Activated gamma-delta T cell treated with anti-CD3 and anti-CD28 coated beads, Interleukin-2, amount 50 U/mL, for 16 hours (primary cell): ENCODE measurements at places on chromosomes 2 and 18.

DNA sequence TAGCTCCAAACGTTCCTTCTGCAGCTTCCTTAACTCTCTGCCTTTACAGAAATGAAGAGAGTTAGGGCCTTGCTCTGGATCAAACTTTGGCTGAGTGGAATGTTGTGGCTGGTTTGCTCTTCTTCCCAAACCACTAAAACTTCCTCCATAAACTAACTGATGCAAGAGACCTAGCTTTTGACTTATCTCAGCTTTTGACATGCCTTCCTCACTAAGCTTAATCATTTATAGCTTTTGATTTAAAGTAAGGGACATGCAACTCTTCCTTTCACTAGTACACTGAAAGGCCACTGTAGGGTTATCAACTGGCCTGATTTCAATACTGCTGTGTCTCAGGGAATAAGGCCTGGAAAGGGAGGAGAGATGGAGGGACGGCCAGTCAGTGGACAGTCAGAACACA lies 8.3 kb downstream of the PXDN start:
- DNase-seq: no peak

DNA sequence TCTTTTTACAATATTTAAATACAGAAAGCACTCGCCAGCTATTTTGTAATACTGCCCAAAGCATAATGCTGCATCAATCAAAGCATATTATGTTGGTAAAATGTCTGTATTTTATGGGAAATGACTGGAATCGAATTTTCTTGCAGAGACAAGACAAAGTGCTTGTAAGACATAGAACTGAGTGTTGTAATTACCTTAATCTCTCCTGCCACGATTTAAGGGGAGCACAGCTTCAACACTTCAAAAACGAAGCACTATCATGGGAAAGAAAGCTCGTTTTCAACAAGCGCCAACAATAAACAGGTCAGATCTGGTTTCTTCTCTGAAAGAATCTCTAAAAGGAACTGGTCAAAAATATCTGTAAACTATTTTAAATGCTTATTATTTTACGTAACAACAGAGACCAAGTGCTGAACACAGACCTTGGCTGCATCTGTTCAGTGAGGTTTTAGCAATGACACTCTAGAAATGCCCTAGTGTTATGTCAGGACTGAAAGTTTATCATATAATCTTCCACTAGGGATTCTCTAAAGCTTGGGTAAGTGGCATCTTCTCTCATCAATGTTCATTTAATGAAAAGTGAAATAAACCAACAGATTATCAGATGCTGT lies 19.0 kb downstream of the RND3 start:
- DNase-seq: no peak

DNA sequence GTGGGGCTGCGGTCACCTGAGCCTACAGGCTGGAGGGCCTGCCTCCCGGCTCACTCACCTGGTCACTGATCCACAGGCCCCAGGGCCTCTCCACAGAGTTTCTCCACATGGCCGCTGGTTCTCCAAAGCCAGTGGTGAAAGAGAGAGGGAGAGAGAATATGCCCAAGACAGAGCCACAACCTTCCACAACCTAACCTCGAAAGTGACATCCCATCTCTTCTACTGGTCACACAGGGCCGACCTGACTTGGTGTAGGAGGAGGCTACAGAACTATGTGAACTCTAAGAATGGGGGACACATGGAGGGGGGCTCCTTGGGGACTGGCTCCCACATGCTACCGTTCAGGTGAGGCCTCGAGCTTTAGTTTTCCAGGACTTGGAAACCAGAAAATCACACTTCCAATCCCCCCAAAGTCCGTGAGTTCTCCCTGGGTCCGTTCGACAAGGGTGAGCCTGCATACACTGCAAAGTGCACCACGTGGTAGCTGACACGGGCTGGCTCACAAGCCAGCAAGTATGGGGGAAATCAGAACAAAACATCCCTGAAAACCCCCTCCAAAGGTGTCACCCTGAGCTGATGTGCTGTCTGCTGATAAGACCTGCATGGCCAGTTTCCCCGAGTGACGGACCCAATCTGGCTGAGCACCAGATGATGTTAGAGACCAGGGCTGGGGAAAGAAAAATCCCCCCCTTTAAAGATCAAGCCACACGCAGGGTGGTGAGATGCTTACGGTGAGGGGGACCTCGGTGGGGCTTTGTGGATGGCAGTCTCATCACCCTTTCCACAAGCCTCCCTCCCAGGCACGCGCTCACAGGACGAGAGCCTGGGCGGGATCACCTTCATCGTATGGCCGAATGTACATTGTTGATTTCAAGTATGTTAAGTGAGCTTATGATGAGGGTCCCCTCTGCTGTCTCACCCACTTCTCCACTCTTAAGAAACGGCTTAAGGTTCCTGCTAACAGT lies 54.2 kb upstream of the SEMA4C start:
- no peak for DNase-seq

- no peak for DNase-seq
These were observed 54.1 kb upstream of the AQP4 start for GRCh38 chr18:26919627-26920026.
